ENCODE measurements at places on chromosomes 7 and 10.
A peak's percentile ranks its signal among the peaks of the same experiment; 100 is the strongest.

- DNase-seq: no peak
These were observed 442.3 kb upstream of the ZMIZ1 start for GRCh38 chr10:78626471-78626870.

GRCh38 chr10:74206746-74207145 is 55.7 kb downstream of the ADK start:
- no peak for DNase-seq

DNA sequence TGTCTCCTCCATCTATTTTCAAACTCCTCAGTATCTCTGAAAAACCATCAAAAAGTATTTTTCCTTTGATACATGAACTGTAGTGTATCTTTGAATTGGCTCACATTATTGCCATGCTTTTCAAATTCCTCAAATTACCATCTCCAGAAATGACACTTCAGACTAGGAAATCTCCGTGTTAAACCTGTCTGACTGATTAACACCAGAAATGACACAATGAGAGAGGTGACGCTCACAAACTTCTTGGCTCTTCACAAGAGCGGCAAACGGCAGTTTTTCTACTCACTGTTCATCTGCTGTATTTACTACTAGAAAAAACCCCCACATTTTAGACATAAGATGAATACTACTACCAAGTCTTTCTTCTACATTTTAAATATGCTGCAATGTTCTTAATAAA is 56.6 kb downstream of the MKX start:
- DNase-seq: no peak

- DNase-seq: no peak
These were observed 53.7 kb upstream of the ZNF273 start for GRCh38 chr7:64849250-64849923.

DNA sequence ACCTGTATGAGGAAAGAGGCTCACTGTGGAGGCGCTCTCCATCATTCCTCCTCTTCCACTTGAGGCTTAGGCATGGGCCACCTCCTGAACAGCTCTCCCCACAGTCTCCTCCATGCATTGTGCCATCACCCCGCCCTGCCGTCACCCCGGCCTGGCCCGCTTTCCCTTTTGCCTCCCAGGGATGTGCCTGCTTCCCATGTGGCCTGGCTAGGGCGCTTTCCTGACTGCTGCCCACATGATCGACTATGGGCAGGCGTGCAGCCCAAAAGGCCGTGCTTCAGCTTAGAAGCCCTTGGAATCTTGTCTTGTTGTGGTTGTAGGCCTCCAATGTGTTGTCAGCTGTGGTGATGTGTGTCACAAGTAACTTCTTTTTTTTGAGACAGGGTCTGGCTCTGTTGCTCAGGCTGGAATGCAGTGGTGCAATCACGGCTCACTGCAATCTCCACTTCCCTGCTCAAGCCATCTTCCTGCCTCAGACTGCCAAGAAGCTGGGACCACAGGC is 1.8 kb upstream of the ACTR3C start:
- no peak for DNase-seq

- no peak for DNase-seq
These were observed 51.4 kb downstream of the JAKMIP3 start for GRCh38 chr10:132117146-132117545.

GRCh38 chr7:151122276-151122675 is 36.0 kb downstream of the AGAP3 start:
- no peak for DNase-seq

GRCh38 chr10:119225083-119225658 is 17.8 kb downstream of the GRK5 start:
- no peak for DNase-seq

DNA sequence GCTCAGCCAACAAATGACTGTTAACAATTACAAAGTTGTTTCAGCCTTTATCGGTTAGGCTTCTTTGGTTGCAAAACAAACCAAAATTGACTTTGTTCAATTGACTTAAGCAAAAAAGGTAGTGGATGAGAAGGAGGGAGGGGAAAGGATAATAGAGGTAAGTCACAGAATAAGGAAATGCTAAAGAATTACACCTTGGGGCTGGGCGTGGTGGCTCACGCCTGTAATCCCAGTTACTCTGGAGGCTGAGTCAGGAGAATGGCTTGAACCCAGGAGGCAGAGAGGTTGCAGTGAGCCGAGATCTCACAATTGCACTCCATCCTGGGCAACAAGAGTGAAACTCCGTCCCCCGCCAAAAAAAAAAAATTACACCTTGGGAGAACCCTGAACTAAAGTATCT is 41.4 kb downstream of the AHCYL2 start:
- DNase-seq: no peak

DNA sequence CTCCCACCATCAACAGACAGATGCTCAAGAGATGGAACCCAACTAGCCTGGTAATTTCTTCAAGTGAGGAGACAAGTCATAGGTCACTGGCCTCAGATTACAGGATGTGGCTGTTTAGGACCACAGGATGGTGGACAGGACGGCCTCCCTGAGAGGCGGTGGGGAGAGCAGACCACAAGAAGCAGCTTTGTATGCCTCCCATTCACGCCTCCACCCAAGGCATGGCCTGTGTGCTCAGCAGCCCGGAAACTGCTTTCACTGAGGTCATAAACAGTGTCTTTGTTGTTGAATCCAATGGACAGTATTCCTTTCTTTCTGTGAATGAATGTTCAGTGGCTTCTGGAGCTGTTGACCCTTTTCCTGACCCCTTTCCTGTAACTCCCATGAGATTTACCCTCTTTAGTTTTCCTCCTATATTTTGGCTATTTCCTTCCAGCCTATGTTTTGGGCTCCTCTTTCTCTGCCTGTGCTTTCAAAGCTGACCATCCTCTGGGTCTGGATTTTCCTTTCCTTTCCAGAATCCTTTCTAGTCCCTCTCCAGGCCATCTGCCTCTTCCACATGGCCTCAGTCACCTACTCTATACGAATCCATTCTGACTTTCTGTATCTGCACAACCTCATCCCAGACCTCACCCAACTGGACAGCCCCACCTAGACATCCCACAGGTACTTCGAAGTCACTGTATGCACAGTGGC is 32.4 kb upstream of the INPP5F start:
- no peak for DNase-seq

DNA sequence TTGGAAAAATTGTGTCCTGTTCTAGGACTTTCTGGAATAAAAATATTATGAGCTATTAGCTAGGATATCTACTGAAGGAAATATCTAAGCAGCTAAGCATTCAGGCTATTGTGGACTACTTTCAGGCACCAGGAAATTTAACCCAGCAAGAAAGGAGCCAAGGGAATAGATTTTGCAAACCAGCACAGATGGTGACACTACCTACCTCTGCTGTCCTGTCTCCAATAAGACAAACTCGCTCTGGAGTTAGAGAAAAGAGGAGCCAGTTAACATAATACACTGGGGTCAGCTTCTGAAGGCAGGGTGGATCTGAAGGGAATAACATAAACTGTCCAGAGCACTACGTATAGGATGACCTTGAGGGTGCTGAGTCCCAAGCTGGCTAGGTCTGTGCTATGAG is 223.7 kb upstream of the PRSS58 start:
- DNase-seq: no peak

- no peak for DNase-seq
These were observed 193.8 kb downstream of the CYP26A1 start for GRCh38 chr10:93267521-93267920.

GRCh38 chr7:105853931-105854419 is 22.4 kb downstream of the ATXN7L1 start:
- DNase-seq: no peak

DNA sequence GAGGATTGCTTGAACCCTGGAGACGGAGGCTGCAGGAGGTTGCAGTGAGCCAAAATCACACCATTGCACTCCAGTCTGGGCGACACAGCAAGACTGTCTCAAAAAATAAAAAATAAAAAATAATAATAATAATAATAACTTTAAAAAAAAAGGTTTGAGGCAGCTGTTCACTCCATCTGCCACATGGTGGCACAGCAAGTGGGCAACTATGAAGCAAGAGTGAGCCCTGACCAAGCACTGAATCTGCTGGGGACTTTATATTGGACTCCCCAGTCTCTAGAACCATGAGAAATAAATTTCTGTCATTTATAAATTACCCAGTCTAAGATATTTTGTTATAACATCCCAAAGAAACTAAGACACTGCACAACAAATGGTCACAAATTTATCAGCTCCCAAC is 14.6 kb upstream of the BRI3 start:
- no peak for DNase-seq

DNA sequence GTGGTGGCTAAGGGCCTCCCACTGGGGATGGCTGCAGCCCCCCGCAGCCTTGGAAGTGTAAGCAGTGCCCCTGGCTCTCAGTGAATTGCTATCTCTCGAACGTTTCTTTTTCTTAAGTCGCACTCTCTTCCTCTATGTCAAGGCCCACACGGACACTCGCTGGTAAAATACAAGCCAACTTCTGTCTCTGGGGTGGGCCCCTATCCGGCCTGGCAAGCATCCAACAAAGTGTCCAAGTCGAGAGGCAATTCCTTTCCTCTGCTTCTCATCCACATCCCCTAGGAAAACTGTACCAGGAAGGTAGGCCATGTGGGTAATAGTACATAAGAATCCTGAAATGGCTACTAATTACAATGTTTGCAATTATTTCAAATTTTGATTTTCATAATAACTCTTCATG is 194.9 kb upstream of the MGMT start:
- DNase-seq: no peak

DNA sequence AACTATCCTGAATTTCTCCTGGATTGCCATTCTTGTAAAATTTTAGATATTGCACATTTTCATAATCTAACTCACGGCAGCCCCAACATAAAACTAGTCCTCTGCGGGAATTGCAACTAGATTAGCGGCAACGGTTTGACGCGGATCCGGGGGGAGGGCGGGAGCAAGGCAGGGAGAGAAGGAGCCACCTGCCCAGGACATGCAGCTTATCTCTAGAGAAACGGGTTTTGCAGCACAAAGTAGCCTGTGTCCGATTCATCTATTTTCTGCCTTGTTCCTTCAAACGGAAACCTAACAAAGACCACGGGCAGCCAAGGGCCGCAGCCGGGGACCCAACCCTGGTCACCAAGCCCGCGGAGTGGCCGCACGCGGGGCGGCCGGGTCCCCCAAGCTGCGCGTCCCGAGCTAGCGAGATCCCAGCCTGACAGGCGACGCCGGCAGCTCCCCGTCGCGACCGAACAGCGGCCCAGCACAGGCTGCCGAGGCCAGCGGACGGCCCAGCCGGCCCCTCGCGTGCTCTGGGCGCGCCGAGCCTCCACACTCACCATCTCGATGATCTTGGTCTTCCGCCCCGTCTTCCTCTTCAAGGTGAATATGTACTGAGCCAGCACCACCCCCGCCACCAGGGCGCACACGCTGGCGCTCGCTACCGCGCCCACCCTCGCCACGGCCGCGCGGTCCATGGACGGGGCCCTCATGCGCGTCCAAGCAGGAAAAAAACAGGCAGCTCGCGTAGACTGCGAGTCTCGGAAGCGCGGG is at the start of gene NT5C3A:
NT5C3A (minus strand) TSS at position 754 of the 759 bp plus-strand sequence; CDS start at position 683, 71 bp downstream.
- DNase-seq: peak; percentile 53

DNA sequence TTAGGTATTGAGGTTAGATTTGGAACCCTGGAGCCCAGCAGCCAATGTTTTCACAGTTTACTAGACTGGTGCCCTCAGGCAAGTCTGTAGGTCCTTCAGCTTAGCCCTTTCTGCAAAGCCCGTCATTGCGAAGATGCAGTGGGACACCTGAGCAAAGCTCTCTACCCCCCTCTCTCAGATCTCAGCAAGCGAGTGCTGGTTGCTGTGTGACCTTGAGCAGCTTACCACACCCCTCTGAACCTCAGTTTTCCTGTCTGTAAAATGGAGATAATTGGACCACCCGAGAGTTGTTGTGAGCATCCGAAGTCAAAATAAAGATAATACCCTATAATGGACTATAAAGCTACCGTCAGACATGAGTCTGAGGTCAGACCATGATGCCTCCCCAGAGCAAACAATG is 3.7 kb downstream of the NPC1L1 start:
- DNase-seq: peak; percentile 4

DNA sequence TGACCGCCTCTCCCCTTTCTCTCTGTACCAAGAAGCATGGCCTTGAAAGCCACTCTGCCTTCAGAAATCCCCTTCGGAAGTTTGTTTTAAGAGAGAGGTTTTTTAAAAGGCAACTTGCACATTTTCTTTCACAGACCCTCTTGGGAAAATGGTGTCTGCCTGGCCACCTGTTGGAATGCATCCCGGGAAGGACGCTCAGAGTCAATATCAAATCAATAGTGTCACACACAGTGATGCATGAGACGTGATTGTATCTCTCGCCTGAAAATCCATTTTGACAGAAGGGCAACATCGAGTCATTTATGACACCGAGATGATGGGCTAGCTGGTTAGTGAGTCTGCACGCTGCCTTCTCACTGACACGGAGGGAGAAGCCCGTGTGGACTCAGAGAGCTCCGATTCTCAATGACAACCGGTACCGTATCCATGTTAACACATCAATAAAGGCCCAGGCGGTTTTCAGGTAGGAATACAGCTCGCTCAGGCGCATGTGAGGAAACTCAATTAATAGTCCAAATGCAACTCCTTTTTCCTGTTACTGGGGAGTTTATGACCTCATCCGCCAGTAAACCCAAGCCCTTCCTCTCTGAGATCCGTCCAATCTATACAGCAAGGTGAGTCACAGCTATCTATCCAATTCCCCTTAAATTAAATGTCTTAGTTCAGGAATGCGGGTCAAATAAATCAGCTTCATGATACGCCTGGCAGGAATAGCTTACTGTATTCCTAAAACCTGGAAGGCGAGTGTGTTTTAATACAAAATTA is 621.5 kb upstream of the MKI67 start:
- DNase-seq: no peak

DNA sequence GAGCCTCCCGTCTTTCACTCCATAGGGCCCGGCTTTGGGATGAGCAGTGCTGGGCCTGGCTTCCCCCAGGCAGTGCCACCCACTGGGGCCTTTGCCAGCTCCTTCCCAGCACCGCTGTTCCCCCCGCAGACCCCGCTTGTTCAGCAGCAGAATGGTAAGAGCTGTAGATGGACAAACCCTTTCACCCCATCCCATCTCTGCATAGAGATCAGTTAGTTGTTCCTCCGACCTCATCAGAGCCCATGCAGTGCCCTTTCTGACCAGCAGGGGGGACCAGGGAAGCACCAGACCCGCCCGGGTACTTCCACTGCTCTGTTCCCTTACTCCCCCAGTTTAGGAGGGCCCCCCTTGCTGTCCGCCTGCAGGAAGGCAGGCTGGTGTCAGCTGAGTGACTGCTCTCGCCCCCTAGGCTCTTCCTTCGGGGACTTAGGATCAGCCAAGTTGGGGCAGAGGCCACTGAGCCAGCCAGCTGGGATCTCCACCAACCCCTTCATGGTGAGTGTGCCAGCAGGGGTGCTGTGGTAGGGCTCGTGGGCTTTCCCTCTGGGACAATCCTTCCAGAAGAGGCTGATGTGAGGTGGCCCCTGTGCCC is 9.8 kb downstream of the SAP25 start:
- peak; percentile 92 for DNase-seq

- no peak for DNase-seq
These were observed 1.3 kb downstream of the CTTNBP2 start for GRCh38 chr7:117871778-117872538.
